Neural cell (in vitro differentiated cells): ENCODE measurements at places on chromosomes 7 and 10. TPM values are rescaled to one million over a fixed set of nuclear protein-coding genes. Genes with fewer than 3 reads are reported as not detected.

The GTF2IRD1 gene
- polyA plus RNA-seq = 26.7 and 31.9 TPM in 2 replicates

The ARHGEF5 gene
- polyA plus RNA-seq = not detected in 2 replicates

The CADPS2 gene
- polyA plus RNA-seq = 5.0 and 5.9 TPM in 2 replicates

The C7orf33 gene
- not detected in 2 replicates for polyA plus RNA-seq

The CLRN3 gene
- polyA plus RNA-seq = not detected in 2 replicates

The EBF3 gene
- polyA plus RNA-seq = 0.38 and 0.98 TPM in 2 replicates

The PRKCQ gene
- 0.26 and 0.61 TPM in 2 replicates for polyA plus RNA-seq

The C10orf143 gene
- polyA plus RNA-seq = 0.44 and 1.4 TPM in 2 replicates

The RHOBTB1 gene
- 8.0 and 10.5 TPM in 2 replicates for polyA plus RNA-seq

The WNT8B gene
- polyA plus RNA-seq = 0.37 TPM in 1 of 2 replicates, not detected in the other

The CDH23 gene
- 6.6 and 8.7 TPM in 2 replicates for polyA plus RNA-seq
